ENCODE measurements at places on chromosomes 6 and 20.

- H3K27me3 ChIP-seq: no peaks in the 10 kb centered on the region
- DNase-seq: no peak
- no peak overlapping the region for H3K4me3 ChIP-seq
- no peaks in the 10 kb centered on the region for H3K4me1 ChIP-seq
Observed at GRCh38 chr20:20198011-20198410, 145.7 kb downstream of the CFAP61 start.

- H3K4me3 ChIP-seq: no peak overlapping the region
- H3K27me3 ChIP-seq: peaks cover 1% of the 10 kb centered on the region
- H3K27ac ChIP-seq: no peak overlapping the region
- no peaks in the 10 kb centered on the region for H3K36me3 ChIP-seq
- no peaks in the 10 kb centered on the region for H3K4me1 ChIP-seq
Observed at GRCh38 chr6:107628878-107629277, 139.0 kb downstream of the SOBP start.

DNA sequence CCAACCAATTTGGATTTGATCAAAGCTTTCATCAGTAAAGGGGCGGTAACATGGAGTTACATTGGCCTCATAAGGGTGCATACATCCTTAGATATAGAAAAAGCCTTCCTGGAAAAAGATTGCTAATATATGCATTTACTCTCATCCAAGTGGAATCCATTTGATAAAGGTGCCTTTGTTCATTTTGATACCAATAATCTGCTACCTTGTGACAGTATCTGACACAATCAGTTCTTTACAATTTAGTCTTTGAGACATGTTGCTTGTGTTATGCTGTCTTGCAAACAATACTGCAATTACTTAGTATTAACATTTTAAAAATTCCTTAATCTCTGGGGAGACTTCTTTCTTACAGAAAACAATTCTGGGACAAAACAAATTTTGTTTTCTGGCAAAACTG, 654.4 kb upstream of the SLC35B3 start:
- no peak overlapping the region for H3K27ac ChIP-seq
- no peaks in the 10 kb centered on the region for H3K4me1 ChIP-seq
- no peak for DNase-seq
- H3K4me3 ChIP-seq: no peak overlapping the region
- no peaks in the 10 kb centered on the region for H3K27me3 ChIP-seq

DNA sequence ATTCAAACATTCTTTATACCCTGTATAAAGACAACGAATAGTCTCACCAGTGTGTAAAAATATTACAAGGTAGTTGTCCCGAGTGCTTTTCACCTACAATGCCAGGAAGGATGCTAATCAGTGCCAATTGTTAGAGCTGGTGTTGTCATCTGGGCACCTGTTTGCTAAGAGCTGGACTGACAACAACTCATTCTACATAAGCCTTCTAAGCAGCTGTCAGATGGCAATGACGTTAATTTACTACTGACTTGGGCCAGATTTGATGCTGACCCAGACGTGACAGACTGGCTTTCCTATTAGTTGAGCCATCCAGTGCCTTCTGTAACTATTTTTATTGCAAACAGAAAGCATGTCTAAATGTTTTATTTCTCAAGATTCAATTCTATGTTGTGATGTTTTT, 355.2 kb downstream of the ADGRB3 start:
- DNase-seq: no peak
- no peaks in the 10 kb centered on the region for H3K36me3 ChIP-seq
- H3K27me3 ChIP-seq: no peaks in the 10 kb centered on the region
- no peaks in the 10 kb centered on the region for H3K4me1 ChIP-seq
- no peak overlapping the region for H3K4me3 ChIP-seq

DNA sequence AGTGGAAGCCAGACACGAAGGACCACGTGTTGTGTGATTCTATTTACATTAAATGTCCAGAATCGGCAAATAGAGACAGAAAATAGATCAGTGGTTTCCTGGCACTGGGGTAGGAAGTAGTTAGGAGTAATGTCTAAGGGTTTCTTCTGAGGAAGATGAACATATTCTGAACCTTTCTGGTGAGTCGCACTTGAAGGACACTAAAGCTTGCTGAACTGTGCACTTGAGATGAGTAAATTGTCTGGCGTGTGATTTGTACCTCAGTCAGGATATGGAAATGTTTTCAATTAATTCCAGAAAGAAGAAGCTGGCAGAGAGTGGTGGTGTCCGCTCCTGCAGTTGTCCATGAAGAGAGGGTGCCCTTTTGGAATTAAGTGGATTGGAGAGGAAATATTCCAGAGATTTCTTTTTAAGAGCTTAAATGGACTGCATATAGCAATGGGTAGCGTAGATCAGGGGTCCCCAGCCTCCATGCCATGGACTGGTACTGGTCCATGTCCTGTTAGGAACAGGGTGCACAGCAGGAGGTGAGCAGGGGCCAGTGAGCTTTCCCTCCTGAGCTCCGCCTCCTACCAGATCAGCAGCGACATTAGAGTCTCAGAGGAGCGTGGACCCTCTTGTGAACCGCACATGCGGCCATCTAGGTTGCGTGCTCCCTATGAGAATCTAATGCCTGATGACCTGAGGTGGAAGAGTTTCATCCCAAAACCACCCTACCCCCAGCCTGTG, 12.4 kb upstream of the KIF25 start:
- H3K4me1 ChIP-seq: no peaks in the 10 kb centered on the region
- no peaks in the 10 kb centered on the region for H3K36me3 ChIP-seq
- DNase-seq: no peak
- H3K4me3 ChIP-seq: no peak overlapping the region

GRCh38 chr6:2183246-2183645, 62.2 kb downstream of the GMDS start:
- H3K27me3 ChIP-seq: no peaks in the 10 kb centered on the region
- no peaks in the 10 kb centered on the region for H3K36me3 ChIP-seq
- H3K27ac ChIP-seq: no peak overlapping the region
- DNase-seq: no peak

- H3K36me3 ChIP-seq: no peaks in the 10 kb centered on the region
- no peaks in the 10 kb centered on the region for H3K4me1 ChIP-seq
Observed at GRCh38 chr6:96907498-96907897, 9.8 kb upstream of the NDUFAF4 start.

DNA sequence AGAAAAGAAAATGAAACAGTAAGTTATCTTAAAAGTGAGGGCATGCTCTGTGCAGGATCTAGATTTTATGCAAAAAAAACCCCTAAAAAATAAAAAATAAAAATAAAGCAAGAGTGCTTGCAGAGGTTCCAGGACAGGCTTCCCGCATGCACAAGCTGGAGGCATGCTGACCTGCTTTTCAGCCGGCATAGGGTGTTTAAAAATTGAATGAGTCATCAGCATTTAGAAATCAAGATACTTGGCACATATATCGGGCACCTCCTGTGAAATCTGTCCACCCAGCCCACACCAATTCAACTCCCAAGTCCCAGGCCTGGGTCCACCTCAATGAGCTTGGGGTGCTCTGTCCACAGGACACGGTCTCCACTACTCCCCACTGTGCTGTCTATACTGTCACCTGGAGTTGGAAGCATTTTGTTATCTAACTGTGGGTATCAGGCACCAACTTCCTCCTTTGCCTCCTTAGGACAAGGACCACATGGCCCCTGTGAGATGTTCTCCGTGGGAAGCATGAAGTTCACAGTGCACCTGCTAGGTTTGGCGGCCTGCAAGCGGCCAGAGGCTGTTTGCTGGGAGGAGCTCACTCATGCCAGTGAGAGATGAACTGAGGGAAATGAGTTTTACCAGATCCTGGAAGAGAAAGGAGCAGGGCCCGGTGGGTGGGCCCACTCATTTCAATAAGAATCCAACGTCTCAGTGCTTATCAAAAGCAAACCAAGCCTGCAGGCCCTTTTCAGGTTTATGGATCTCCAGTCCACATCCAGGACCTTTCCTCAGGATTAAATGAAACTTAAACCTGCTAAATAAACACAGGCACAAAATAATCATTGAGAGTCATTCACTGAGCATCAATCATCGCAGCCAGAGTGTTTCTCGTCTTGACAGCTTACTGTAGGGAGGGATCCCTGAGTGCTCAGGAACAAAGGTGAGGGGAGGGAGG, 121.1 kb downstream of the FOXA2 start:
- H3K4me3 ChIP-seq: no peak overlapping the region
- DNase-seq: no peak
- H3K36me3 ChIP-seq: no peaks in the 10 kb centered on the region
- no peak overlapping the region for H3K27ac ChIP-seq
